ENCODE measurements at places on chromosomes 16 and 17.
A peak's percentile ranks its signal among the peaks of the same experiment; 100 is the strongest.

- no peak for DNase-seq
Observed at GRCh38 chr16:71440669-71441347, 1.0 kb downstream of the TLE7 start.

- no peak for DNase-seq
Observed at GRCh38 chr17:34377078-34377823, 14.2 kb upstream of the CCL1 start.

GRCh38 chr16:50584033-50584722 is 36.0 kb downstream of the NKD1 start:
- DNase-seq: peak; percentile 77

GRCh38 chr17:42192189-42193126 is 1.8 kb downstream of the GHDC start:
- DNase-seq: no peak

GRCh38 chr16:67104061-67104460 is 5.7 kb upstream of the PHAF1 start:
- DNase-seq: peak; percentile 33

GRCh38 chr16:88376835-88377726 is 5.7 kb upstream of the ZNF469 start:
- DNase-seq: no peak
